NCI-H446 (cell line): ENCODE measurements at places on chromosomes 16 and 17.

GRCh38 chr16:79816081-79816497 is 215.6 kb upstream of the MAF start:
- DNase-seq: no peak

- no peak for DNase-seq
These were observed 9.3 kb downstream of the ZACN start for GRCh38 chr17:76088041-76088867.

- DNase-seq: no peak
These were observed 1.2 kb downstream of the PRPF8 start for GRCh38 chr17:1683459-1683858.

DNA sequence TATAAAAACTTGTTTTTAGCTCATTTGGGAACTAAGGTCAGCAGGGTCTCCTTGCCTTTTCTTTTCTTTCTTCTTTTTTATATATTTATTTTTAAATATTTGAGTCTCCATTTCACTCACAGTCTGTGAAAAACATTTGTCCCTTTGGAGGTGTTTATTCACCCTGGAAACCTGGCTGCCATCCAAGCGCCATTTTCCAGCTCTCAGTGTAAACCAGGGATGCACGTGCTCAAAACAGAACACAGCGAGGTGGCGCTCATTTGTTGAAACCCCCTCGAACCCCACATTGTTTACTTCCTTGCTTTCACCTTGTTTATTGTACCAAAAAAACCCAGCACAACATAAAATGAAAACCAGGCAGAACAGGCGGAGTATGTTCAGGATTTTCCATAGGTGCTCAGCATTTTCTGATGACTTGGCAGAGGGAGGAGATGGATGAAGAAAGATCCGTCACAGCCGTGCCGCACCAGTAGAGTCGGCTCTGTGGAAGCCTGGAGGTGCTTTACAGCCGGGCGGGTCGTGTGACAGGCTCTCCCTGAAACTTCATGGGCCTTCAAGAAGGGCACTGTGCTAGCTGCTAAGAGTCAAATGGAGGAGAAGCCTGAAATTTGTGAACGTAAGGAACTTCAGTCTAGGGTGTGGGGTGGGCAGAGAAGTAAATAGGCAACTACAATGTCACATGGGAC is 284.4 kb downstream of the FOXL1 start:
- DNase-seq: no peak

GRCh38 chr17:14506364-14506763 is 205.5 kb downstream of the HS3ST3B1 start:
- DNase-seq: no peak

- no peak for DNase-seq
These were observed 1.0 kb upstream of the EPN3 start for GRCh38 chr17:50531428-50532025.

DNA sequence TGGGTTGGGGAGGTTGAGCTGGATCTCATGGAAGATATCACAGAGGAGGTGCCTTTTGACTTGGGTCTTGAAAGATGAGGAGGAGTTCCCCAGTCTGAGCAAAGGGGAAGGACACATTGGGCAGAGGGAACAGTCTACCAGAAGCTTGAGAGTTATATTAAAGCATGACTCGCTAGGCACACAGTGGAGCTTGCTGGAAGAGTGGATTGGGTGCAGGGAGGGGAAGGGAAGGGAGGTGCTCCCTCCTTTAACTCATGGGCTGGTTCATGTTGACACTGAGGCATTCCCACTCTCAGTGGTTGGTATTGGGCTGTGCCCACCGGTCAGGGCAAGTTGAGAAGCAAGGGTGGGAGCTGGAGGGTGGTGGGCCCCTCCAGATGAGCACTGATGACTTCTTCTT is 5.9 kb downstream of the TMEM98 start:
- DNase-seq: no peak

GRCh38 chr17:80769936-80770625 is 221.6 kb upstream of the CHMP6 start:
- DNase-seq: no peak

GRCh38 chr16:10685709-10686108 is 9.0 kb downstream of the TEKT5 start:
- DNase-seq: no peak

GRCh38 chr16:1630450-1631213 is 18.5 kb downstream of the CRAMP1 start:
- DNase-seq: no peak

- DNase-seq: no peak
These were observed 913 bp upstream of the NOG start for GRCh38 chr17:56592487-56593085.

DNA sequence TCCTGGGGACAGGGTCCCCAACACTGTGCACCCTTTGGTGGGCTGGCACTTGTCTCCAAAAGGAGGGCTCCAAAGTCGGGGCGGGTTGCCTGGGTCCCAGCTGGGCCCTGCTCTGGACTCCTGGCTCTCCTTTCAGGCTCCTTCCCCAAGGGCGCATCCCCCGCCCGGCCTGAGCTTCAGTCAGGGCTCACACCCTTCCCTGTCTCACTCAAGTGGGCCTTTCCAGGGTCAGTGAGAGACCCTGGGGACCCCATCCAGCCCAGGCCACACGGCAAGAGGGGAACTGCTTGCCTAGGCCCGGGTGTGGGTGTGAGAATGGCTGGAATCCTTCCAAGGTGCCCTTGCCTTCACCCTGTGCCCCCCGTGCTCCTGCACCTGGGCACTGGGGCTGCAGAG is 41.8 kb upstream of the SLC38A10 start:
- no peak for DNase-seq

- DNase-seq: no peak
These were observed 23.5 kb downstream of the NUP93 start for GRCh38 chr16:56753410-56753809.

GRCh38 chr17:57597531-57598453 is 147.3 kb downstream of the CCDC182 start:
- DNase-seq: no peak

DNA sequence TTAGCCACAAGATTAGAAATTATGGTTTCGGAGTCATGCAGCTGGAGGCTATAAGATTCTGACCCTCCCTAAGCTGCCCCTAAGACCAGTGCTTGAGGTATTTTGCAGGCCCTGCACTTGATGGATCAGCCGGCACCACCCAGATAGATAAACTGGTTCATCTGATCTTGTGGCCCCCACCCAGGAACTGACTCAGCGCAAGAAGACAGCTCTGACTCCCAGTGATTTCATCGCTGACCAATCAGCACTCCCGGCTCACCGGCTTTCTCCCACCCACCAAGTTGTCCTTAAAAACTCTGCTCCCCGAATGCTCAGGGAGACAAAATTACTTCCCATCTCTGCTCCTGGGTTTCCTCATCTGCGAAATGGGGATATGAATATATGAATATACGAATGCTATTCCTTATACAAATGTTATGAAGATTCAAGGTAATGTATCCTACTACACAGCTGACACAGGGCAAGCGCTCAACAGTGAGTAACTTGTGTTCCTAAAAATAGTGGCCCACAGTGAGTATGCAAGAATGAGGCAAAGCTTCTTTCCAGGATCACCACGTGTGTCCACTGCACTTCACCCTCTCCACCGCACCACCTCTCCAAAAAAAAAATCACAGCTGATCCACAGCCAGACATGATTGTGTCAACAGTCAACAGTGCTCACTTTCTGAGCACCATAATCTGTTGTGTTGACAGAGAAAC is 33.3 kb upstream of the C16orf82 start:
- no peak for DNase-seq

GRCh38 chr17:27315796-27316465 is 22.0 kb downstream of the WSB1 start:
- no peak for DNase-seq

- DNase-seq: no peak
These were observed 174.9 kb upstream of the WSCD1 start for GRCh38 chr17:5895276-5895675.

- DNase-seq: no peak
These were observed 2.8 kb upstream of the NHERF1 start for GRCh38 chr17:74745548-74746177.

DNA sequence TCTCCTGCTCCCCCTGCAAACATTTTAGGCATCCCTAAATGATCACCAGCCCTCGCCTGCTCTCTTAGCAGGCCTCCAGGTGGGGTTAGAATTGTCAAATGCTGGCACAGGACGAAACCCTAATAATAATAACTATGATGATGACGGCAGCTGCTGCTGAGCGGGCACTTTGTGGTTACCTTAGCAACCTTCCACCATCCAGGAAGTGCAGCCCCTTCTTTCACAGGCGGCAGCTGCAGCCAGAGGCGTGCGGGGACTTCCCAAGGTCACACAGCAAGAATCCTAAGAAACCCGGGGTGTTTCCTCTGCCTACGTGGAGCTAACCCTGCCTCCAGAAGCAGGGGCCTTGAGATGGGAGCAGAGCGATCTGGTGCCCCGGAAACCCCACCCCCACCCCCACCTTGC is 22.4 kb upstream of the EIF1 start:
- no peak for DNase-seq

DNA sequence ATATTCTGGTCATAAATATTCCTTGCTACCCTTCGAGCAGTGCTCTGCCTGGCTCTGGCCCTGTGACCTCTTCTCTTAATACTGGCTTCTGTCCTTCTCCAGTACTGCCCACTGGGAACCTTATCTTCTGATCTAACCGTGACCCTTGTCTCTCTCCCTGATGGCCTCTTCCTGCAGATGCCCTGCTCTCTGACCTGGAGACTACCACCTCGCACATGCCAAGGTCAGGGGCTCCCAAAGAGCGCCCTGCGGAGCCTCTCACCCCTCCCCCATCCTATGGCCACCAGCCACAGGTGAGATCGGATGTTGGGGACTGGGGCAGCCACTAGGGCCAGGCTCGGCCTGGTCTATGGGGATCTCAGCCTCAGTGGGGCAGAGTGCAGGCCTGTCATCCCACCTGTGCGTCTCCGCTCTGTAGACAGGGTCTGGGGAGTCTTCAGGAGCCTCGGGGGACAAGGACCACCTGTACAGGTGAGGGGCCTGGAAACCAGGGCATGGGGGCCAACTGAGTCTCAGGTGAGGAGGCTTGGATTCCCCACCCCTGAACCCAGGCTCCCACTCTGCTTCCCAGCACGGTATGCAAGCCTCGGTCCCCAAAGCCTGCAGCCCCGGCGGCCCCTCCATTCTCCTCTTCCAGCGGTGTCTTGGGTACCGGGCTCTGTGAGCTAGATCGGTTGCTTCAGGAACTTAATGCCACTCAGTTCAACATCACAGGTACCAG is 1.5 kb downstream of the TGFB1I1 start:
- DNase-seq: no peak

- no peak for DNase-seq
These were observed 56.2 kb upstream of the DNAJA2 start for GRCh38 chr16:47029724-47030123.

- no peak for DNase-seq
These were observed 13.1 kb downstream of the RAPGEFL1 start for GRCh38 chr17:40190197-40191021.

- no peak for DNase-seq
These were observed 25.4 kb upstream of the NSRP1 start for GRCh38 chr17:30091121-30091670.

GRCh38 chr16:73062001-73062616 is 14.2 kb upstream of the ZFHX3 start:
- DNase-seq: no peak

DNA sequence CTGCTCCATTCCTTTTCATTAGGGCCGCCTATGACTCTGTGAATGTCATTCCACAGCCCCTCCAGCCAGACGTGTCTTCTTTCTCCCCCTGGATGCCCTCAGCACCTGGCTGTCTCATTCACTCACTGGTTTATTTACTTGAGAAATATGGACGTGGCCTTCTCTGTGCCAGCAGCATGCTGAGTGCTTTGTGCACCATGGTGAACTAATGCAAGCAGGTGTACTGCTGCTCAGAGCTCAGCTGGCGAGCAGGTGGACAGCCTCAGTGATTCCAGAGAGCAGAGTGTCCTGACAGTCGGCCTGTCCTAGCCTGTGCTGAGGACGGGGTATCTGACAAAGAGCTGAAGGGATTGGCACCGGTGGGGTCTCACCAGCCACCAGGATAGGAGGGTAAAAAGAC is 96.7 kb downstream of the GNAO1 start:
- DNase-seq: no peak

DNA sequence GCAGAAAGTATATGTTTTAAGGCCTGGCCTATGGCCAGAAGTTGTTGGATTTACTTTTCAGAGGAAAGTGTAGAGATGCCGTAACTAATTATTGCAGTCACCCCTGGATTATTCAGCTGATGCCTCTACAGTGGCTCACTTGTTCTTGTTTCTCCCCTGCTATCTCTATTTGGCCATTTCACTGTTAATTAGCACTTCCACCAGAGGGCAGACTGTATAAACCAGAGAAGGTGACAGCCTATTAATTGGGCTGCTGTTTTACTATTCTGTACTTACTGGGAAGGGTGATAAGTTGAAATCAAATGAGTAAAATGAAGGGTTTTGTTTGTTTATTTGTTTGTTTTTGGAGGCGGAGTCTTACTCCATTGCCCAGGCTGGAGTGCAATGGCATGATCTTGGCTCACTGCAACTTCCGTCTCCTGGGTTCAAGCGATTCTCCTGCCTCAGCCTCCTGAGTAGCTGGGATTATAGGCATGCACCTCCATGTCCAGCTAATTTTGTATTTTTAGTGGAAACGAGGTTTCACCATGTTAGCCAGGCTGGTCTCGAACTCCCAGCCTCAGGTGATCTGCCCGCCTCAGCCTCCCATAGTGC is 66.0 kb downstream of the CDK12 start:
- peak; percentile 34 for DNase-seq

DNA sequence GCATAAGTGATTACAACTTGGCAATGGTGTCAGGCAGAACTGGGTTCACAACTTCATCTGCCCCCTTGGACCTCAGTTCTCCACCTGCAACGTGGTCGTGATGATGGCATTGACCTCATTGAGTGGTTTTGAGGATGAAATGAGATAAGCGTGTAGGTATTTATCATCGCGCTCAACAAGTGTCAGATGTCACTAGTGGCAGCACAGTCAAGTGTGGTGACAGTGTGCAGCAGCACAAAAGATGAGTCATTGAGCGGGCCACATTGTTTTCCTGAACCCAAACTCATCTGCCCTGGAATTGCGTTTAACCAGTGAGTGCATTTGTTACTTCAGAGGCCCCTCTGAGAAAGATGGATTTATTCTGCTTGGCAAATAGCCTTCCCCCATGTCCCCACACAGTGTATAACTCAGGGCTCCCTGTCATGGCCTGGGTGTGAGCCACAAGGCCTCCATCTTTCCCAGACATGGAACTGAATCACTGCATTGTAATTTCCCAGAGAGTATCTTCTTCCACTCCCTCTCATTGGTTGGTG is 20.9 kb downstream of the IRX3 start:
- DNase-seq: no peak
